Cortex of kidney (tissue), 1 donor: ENCODE measurements at places on chromosomes 3 and 15.

GRCh38 chr3:134563601-134564000, 77.7 kb downstream of the CEP63 start:
- DNase-seq, result no peak

GRCh38 chr3:126213379-126214028, 33.1 kb upstream of the ALDH1L1 start:
- no peak for DNase-seq

DNA sequence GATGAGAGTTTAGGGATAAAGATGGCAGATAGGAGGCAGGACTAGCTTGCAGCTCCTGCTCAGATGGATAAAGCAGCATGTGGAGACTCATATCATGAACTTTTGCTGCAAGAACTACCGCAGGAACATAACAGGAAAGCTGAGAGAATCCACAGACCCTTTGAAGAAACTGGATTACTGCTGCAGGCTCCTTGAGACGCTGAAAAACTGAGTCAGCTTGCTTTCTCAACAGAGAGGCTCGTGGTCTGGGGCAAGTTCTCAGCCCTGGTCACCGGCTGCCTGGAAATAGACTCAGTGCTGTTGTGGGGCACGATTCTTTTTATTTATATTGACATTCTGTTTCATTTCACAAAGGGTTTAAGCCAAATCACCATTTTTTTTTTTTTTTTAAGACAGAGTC, 28.8 kb upstream of the TRIM59 start:
- no peak for DNase-seq

DNA sequence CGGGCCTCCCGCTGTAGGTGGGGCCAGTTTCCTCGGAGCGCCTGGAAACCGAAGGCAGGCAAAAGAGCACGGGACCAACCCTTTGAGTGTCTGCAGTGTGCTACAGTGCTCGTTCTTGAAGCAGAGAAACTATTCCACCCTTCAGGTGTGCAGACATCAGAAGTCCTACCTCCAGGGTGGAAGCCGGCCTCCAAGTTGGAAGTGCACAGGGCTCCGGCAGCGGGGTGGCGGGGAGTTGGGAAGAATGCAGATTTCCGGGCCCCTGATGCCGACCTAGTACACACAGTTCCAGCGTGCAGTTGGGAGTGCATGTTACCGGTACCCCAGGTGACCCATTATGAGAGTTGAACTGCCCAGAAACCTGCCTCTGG, 3.0 kb downstream of the KLF13 start:
- no peak for DNase-seq

GRCh38 chr15:94026458-94027304, 204.7 kb upstream of the MCTP2 start:
- no peak for DNase-seq

DNA sequence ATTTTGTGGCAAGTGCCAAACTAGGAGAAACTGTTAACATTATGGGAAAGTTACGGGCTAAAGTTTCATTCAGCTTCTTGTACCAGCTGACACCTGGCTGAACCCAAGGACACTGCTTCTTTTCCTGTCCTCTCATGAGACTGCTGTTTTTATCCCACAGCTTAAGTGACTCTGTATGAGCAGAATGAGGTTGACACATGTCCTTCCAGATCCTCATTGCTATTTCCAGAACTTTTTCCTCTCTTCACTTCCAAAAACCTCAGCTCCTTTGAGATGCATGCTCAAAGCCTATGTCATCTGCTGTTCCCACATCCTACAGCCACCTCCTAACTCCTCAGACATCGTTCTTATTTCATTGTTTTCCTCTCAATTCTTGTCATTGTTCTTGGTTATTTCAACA, 183.6 kb downstream of the DCLK3 start:
- DNase-seq, result no peak

GRCh38 chr3:197435426-197435825, 120.3 kb downstream of the BDH1 start:
- no peak for DNase-seq

- no peak for DNase-seq
These were observed 347.7 kb downstream of the PLCL2 start for GRCh38 chr3:17232442-17232841.

- no peak for DNase-seq
These were observed 374.7 kb downstream of the VPS13C start for GRCh38 chr15:61685534-61685933.

GRCh38 chr3:45205126-45205525, 21.0 kb downstream of the TMEM158 start:
- no peak for DNase-seq

- DNase-seq, result no peak
These were observed 50.7 kb downstream of the MAP6D1 start for GRCh38 chr3:183774631-183775030.

DNA sequence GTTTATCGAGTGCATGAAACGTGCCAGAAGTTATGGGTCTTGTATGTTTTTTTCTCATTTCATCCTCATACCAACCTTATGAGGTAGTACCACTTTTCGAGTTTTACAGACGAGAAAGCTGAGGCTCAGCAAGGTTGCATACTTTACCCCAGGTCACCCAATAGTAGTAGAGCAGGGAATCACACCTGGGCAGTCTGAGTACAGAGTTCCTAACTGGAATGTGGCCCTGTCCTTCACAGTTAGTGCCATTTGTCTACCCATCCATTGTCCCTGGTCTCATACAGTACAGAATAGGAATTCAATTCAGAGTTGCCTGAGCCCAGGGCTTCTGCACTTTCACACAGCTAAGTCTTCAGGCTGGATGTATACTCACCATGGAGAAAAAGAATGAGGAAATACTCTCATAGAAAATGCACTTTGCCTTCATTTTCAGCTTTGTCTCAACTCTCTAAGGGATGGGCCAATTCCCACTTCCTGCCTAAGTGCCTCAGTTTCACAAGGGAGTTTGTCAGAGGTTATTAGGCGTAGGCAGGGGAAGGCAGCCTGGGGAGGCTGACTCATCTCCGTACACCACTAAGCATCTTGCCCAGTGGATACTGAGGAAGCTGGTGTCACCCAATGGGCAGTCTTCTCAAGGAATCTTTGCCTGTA, 93.2 kb downstream of the TMEM212 start:
- no peak for DNase-seq

GRCh38 chr3:159776779-159777178, 211.9 kb upstream of the IL12A start:
- no peak for DNase-seq

DNA sequence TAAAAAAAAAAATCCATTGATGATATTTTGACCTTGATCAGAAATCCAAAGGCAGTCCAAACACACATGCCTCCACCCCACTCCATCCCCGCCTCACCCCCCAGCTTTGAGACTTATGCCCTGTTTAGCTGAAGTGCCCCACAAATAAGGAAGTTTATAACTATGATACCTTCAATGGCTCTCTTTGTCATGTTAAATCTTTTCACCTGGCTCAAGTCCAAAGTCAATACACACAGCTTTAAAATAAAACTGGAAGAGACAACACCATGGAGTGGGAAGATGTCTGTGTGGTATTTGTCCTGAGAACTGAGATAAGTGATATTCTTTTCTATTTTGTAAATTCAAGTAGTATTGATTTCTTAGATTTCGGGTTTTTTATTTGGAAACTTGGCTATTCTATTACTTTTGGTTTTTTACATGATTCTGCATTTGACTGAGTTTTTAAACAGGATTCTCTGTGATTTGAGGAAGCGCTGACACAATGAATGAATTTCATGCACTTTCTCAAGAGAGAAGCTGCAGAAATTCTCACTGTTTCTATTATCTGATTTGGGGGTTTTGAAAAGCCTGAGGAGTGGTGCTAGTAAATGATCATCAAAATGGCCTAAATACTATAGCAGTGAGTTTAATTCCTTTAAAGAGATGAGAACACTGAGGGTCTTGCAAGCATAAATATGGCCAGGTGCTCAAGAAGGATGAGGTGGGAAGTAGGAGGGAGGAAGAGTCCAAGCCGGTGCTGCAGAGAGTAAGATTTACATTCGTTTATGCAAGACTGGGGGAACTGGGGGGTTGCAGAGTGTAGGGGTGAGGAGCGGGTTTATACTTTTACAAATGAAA, 5.2 kb downstream of the FOXB1 start:
- DNase-seq, result no peak

DNA sequence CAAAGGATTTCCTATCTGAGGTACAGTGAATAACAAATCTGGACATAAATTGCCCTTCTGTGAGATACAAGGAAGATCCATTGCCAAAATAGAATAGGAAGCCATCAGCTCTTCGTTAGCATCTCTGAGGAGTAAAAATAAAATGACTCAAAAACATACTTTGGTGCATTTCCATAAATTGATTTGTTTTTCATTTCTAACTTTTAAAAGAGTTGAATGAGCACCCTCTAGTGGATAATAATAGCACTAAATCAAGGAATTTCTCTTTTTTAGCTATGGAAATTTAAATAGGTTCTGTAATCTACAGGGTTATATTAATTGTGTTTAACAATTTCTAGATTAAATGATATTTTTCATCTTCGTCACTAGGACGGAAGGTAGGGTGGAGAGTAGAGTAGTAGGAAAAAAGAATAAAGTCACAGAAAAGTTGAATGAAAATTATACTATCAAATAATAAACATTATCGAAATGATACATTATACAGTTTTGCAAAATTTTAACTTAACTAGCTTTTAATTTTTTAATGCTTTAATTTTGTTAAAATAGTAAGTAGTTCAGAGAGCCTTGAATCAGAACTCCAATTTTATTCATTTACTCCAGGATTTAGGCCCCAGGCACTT, 6.4 kb downstream of the NSUN3 start:
- DNase-seq, result no peak

DNA sequence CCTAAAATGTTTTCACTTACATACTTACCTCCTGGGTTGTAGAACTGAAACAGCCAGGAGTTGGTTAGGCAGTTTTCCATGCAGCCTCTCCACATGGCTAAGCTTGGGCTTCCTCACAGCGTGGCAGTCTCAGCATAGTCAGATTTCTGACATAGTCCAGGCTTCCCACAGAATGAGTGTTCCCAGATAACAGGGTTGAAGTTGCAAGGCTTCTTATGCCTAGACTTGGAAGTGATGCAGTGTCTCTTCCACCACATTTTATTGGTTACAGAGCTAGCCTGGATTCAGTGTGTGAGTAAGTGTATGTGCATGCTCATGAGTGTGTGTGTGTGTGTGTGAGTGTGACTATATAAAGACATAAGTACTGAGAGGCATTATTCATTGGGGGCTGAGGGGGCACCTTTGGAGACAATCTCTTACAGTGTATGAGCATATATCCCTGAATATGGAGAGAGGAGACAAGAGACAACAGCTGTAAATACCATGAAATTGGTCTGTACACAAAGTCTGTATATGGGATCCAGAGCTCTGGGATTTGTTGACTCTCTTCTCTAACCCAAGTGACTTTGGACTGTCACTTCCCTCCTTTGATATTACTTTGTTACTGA, 78.1 kb downstream of the ZNF621 start:
- DNase-seq, result no peak

GRCh38 chr3:156180077-156180476, 59.7 kb downstream of the KCNAB1 start:
- no peak for DNase-seq

- DNase-seq, result no peak
These were observed 41.4 kb downstream of the NFKBIZ start for GRCh38 chr3:101890716-101891115.

DNA sequence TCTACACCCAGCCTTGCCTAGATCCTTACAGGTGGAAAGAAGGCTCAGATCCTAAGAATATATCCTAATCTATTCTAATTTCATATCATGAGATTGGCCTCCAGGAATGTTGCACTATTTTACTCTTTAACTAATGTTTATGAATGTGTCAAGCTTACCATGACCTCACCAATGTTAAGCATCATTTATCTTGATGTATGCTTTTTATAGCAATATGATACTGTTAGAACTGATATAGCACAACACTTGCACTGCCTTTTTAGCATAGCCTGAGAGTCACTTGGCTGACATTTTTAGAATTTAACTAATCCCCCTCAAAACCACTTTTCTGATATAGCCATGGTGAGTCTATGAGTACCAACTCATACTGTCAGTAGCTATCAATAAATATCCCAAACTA, 191.5 kb upstream of the NR2F2 start:
- no peak for DNase-seq

- no peak for DNase-seq
These were observed 219.3 kb upstream of the SLCO3A1 start for GRCh38 chr15:91634179-91634578.

- no peak for DNase-seq
These were observed 3.0 kb downstream of the INKA1 start for GRCh38 chr3:49805897-49806701.

GRCh38 chr3:196563721-196564225, 4.6 kb downstream of the WDR53 start:
- DNase-seq, result no peak

DNA sequence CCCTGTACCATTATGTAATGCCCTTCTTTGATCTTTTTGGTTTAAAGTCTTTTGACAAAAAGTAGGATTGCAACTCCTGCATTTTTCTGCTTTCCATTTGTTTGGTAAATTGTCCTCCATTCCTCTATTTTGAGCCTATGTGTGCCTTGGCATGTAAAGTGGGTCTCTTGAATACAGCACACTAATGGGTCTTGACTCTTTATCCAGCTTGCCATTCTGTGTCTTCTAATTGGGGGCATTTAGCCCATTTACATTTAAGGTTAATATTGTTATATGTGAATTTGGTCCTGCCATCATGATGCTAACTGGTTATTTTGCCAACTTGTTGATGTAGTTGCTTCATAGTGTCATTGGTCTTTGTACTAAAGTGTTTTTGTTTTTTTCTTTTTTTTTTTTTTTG, 32.4 kb downstream of the CMC1 start:
- no peak for DNase-seq

GRCh38 chr3:51968170-51968775, 1.0 kb upstream of the PCBP4 start:
- no peak for DNase-seq

DNA sequence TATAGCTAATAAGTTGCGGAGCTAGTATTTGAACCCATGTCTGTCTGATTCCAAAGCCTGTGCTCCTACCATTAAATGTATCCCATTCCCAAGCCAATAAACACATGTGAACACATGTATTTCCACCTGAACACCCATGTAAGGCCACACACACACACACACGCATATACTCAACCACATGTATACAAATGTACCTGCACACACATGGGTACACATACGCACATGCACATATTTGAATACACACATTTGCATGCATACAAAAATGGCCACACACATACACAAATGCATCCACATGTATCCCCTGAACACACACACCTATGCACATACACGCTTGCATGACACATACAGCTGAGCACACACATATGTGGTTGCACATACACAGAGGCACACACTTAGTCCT, 5.4 kb upstream of the MRPS22 start:
- no peak for DNase-seq

GRCh38 chr3:130934442-130935089, 40.7 kb downstream of the ATP2C1 start:
- no peak for DNase-seq

DNA sequence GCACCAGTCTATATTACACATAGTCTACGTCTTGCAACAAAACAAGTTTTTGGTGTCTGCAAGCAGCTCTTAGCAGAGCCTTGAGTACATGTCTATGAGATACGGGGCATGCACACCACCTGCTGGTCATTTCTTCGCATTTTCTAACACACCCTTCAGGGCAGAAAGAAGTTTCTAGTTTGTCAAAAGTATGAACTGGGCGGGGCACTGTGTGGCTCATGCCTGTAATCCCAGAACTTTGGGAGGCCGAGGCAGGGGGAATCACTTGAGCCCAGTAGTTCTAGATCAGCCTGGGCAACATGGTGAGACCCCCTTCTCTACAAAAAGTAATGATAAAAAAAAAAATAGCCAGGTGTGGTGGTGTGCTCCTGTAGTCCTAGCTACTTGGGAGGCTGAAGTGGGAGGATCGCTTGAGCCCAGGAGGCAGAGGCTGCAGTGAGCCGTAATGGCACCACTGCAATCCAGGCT, 64.2 kb upstream of the ARL8B start:
- no peak for DNase-seq

GRCh38 chr3:71149959-71150954, 433.3 kb downstream of the FOXP1 start:
- DNase-seq, result no peak

- peak; percentile 47 for DNase-seq
These were observed 31.1 kb downstream of the FOXL2 start for GRCh38 chr3:138915503-138916498.
